ENCODE measurements at places on chromosomes 16 and 17.

DNA sequence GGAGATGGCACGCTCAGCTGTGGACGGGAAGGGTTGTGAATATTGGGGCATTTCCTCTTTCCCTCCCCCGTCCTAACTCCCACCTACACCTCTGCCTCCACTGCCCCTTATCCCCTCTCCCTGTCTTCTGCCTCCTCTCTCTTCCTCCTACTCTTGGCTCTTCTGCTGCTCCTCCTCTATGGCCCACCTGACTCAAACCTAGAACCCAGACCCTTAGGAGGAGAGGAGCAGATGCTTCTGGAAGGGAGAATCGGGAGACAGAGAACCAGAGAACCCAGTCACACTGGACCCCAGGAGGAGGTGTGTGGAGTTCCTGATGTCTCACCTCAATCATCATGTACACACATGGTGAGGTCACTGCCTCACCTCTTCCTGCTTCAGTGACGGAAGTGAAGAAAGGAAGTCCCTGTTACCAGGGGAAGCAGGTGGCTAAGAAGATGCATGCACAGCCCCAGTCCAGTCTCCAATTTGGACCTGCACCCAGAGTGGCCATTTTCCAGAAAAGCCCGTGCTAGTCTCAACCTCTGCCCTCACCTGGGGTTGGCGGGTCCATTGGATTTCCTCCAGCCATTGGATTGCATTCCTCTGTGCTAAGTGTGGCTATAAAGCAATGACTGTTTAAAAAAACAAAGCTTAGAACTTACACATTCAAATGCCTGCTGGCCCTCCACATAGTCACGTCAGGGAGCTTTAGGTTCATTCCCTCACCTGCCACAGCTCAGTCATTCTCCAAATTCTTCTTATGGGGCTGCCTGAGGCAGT lies 4.0 kb downstream of the RNF222 start:
- DNase-seq: no peak

- no peak for DNase-seq
Observed at GRCh38 chr17:73091770-73092522, 542 bp downstream of the SLC39A11 start.

GRCh38 chr17:67212231-67212630 lies 32.8 kb downstream of the HELZ start:
- DNase-seq: no peak

DNA sequence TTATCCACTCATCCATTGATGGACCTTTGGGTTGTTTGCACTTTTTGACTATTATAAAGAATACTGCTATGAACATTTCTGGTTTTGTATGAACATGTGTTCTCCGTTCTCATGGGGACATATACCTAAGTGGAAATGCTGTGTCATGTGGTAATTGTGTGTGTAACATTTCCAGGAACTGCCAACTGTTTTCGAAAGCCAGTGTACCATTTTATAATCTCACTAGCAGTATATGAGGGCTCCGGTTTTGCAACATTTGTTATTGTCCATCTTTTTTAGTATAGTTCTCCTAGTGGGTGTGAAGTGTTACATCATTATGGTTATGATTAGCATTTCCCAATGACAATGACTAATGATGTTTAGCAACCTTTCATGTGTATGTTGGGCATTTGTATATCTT lies 5.1 kb upstream of the TRIM25 start:
- DNase-seq: no peak

GRCh38 chr16:56993204-56993603 lies 3.8 kb downstream of the NLRC5 start:
- DNase-seq: no peak

DNA sequence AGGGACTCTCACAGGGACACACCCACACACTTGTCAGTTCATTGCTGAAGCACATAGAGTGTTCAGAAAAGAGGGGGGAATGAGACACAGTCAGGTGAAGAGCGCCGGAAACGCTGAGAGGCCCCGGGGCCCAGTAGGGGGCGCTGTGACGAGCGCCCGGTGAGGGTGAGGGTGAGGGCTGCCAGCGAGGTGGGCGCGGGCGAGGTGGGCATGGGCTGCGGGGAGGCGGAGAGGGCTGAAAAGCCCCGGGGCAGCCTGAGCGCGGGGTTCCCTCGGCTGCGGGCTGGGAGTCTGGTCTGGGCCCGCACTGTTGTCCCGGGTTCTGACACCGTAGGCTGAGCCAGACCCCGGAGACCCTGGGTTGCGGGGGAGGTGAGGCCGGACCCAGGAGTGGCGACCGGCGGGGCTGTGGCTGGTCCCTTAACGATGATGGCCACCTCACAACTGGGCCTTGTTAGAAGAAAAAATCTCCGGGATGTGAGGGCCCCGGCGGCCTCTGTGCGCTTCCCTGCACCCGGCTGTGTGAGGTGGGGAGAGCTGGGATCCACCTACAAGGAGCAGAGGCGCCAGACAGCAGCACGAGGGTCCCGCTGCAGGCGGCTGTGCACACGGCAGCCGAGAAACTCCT lies 91.4 kb downstream of the C16orf78 start:
- DNase-seq: no peak

DNA sequence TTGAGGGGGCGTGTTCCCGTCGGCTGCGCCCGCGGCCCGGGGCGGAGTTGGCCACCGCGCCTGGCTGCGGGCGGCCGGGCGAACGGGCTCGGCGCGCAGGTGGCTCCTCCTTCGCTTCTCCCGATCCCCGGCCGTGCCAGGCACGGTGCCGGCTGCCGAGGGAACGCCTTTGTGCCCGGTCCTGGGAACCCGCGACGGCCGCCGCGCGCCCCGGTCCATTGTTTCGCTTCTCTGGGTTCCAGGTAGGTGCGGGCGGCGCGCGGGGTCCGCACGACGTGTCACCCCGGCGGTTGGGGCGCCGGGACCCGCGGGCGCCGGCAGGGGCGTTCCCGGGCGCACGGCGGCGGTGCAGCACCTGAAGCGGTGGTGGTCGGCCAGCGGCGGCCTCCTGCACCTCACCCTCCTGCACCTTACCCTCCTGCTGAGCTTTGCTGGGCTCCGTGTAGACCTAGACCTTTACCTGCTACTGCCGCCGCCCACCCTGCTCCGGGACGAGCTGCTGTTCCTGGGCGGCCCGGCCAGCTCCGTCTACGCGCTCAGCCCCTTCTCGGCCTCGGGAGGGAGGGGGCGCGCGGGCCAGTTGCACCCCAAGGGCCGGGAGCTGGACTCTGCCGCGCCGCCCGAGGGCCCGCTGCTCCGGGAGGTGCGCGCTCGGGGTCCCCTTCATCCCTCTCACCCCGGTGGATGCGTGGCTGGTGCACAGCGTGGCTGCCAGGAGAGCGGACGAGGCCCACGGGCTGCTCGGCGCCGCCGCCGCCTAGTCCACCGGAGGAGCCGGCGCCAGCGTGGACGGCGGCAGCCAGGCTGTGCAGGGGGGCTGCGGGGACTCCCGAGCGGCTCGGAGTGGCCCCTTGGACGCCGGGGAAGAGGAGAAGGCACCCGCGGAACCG lies 99.9 kb downstream of the EFCAB13 start:
- DNase-seq: no peak

GRCh38 chr17:77392376-77393273 lies 251.9 kb downstream of the SEC14L1 start:
- DNase-seq: peak; percentile 88

- no peak for DNase-seq
Observed at GRCh38 chr16:56710181-56710737, 19.7 kb upstream of the NUP93 start.

GRCh38 chr17:12536021-12536420 lies 129.7 kb upstream of the MYOCD start:
- DNase-seq: no peak

DNA sequence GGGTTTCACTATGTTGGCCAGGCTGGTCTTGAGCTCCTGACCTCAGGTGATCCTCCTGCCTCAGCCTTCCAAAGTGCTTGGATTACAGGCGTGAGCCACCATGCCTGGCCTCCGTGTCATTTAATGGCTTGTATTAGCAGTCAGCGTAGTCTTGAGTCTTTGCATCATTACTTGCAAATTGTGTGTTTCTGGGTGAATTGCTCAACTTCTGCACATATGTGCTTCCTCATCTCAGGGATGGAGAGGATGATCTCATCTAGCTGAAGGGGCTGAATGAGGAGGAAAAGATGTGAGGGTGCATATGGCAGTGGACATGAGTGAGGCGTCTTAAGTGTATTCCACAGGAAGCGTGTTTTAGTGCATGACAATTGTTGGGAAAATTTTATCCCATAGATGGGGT lies 155.8 kb downstream of the SNX29 start:
- no peak for DNase-seq

DNA sequence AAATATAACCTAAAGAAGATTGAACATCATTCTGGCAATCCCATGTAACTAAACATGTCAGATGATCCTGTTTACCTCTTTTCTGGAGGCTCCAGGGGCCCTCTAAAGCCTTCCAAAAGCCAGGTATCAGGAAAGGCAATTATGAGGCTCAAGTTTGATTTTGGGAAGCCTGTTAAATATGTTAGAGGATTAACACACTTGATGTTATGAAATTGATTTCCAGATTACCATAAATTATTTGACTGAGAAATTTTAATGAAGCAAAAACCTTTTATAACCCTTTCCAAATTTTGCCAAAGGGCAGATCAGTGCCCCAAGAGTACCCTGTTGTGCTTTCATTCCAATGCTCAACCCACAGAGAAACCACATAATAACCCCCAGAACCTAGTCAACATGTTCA lies 29.3 kb downstream of the PHKB start:
- no peak for DNase-seq

- DNase-seq: no peak
Observed at GRCh38 chr16:77317059-77317458, 117.8 kb downstream of the ADAMTS18 start.

DNA sequence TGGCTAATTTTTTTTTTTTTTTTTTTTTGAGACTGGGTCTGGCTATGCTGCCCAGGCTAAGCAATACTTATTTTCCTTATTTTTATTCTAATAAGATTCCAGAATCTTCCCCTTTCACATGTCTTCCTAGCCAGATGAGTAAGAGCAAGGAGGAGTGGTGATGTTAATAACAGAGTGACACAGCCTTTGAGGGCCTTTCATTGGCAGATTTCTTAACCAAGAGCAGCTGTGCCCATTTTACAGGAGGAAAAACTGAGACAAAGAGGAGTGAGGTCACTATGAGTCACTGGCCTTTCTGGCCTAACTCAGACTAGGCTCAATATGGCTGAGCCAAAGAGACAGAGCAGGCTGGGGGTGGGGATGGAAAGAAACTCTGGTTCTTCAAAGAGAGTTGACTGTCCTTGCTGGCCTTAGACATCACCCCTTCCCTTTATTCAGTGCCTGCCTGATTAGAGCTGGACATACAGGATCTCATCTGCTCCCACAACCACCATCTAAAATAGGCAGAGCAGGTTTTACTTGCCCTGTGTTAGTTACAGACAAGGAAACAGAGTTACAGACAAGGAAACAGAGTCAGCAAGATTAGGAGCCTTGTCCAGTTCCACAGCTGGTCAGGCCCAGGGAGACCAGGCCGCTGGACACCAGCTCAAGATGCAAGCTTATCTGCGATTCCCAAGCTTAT lies 50.0 kb upstream of the TOB1 start:
- no peak for DNase-seq

DNA sequence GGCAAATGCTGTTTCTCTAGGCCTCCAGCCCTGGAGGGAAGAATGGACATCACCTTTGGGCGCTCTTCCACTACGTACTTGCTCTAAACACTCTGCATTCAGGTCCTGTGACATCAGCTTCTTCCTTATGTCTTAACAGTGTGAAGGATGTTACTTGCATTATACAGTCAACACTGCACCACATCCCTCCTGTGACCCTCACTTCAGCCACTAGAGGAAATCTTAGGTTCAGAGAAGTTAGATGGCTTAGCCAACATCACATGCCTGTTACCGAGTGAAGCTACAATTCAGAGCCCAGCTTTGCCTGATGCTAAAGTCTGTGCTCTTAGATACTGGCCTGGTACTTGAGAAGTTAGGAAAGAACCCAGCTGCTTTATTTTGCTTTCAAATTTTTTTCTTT lies 18.3 kb downstream of the UBFD1 start:
- DNase-seq: no peak

GRCh38 chr17:68290955-68291835 lies at the start of the genes ARSG and SLC16A6:
TSS of gene ARSG (plus strand) at chr17:68291495. CDS start at chr17:68307494, 15,999 bp downstream.
TSS of gene SLC16A6 (minus strand) at chr17:68291127. CDS start at chr17:68278320, 12,807 bp downstream.
- no peak for DNase-seq

GRCh38 chr17:34076743-34077631 lies 178.1 kb upstream of the CCL2 start:
- peak; percentile 84 for DNase-seq

DNA sequence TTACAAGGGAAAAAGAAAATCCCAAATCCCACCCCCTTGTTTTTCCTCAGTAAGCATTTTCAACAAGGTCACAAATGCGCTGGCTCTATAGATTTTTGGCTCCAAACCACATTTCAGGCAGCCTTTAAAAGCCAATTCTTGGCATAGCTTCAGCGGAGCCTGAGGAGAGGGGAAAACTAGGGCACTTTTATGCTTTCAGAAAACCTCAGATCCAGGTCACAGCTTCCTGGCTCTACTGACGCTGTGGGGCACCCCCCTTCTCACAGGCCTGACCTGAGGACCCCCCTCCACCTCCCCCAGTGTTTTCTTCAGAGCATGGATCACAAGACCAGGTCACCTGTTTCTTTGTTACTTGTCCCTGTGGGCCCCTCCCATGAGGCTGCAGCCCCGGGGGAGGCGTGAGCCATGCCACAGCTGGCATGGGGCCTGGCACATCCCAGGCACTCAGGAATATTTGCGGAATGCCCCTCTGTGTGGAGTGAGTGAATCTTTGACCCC lies 30.1 kb upstream of the MTSS2 start:
- DNase-seq: no peak

- DNase-seq: no peak
Observed at GRCh38 chr17:76688165-76688622, 22.6 kb downstream of the MXRA7 start.

DNA sequence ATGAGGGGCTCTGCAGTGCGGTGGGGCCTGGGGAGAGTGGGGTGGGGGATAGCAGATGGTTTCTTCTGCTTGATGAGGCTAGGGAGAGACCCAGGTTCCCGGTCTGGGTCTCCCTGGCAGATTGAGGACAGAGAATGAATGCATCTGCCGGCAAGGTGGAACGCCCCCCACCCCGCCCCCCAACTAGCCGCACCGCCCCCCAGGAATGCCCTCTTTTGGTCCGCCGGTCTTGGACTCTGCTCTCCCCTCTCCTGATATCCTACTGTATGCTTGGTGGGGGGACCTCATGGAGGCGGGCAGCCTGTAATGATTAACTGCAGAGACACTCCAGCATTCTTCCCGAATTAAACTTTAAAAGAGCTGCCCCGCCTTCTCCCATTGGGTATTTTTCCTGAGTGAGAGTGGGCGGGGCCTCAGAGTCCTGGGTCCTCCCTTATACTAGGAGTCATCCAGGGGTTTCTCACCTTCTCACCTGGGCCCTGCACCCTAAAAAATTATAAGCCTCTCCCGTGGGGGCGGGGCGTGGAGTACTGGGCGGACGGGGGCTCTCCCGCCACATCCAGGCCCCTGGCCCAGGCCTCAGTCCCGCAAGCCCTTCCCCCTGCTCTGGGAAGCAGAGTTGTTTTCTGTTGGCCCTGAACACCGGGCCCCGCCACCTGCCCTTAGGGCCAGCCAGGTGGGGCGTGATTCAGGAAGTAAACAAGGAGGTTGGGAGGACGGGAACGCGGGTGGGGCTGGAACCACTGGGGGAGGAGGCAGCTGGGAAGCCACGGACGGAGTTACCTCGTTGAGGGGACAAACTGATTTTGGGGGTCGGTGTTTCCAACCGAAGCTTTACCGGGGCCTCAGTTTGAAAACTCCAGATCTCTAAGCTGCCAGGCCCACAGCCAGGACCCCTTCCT lies 1.5 kb downstream of the GRB7 start:
- DNase-seq: no peak

All from cerebellar nuclear complex (tissue), 1 donor.